Ascending aorta (tissue), 2 donors: ENCODE measurements at places on chromosomes 1 and 21. TPM values are rescaled to one million over a fixed set of nuclear protein-coding genes. Genes with fewer than 3 reads are reported as not detected.

The ST7L gene
- total RNA-seq, result 4.0 TPM

The ITLN1 gene
- 2.2 TPM for total RNA-seq

The PLPPR4 gene
- total RNA-seq, result 7.2 TPM

The PLCH2 gene
- not detected for total RNA-seq

The OR6K3 gene
- not detected for total RNA-seq

The B3GALT6 gene
- 94.9 TPM for total RNA-seq

The RIPK4 gene
- 6.4 TPM for total RNA-seq

The AMPD1 gene
- not detected for total RNA-seq
